ENCODE measurements at places on chromosomes 7 and 10.

GRCh38 chr10:131751827-131752775 is 148.7 kb upstream of the PPP2R2D start:
- DNase-seq, result no peak

DNA sequence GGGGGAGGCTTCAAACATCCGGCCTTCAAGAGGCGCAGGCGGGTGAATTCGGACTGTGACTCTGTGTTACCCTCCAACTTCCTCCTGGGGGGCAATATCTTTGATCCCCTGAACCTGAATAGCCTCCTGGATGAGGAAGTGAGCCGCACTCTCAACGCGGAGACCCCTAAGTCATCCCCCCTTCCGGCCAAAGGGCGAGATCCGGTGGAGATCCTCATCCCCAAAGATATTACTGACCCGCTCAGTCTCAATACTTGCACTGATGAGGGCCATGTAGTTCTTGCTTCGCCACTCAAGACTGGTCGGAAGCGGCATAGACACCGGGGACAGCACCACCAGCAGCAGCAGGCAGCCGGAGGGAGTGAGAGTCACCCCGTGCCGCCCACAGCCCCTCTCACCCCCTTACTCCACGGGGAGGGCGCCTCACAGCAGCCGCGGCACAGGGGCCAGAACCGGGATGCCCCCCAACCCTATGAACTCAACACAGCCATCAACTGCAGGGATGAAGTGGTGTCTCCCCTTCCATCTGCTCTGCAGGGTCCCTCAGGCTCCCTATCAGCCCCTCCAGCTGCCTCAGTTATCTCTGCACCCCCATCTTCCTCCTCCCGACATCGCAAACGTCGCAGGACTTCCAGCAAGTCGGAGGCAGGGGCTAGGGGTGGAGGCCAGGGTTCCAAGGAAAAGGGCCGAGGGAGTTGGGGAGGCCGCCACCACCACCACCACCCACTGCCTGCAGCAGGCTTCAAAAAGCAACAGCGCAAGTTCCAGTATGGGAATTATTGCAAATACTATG is 1.1 kb downstream of the MEPCE start:
- no peak for DNase-seq

DNA sequence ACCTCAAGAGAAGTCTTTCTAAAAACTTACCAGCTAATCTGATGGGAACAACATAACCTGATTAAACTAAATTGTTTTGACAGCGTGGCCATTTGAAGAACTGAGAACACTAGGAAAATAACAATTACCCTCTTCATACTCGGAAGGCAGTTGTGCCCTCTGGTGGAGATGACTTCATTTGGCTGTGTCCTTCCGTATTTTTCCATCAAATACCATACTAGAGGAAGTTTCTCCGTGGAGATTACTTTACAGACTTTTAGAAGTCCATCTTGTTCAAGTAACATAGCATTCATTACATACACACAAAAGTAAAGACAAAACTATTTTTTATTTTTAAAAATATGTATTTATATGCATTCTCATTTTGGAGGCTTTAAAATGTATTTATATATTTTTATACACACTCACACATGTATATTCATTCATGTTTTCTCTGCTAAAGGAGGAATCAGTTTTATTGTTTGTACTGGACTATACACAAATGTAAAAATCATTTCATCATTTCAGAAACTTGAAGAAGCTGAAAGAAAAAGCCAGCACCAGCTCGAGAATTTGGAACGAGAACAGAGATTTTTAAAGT is 25.2 kb downstream of the SMNDC1 start:
- peak; percentile 51 for DNase-seq

GRCh38 chr7:63931057-63931600 is 67.5 kb upstream of the ZNF722 start:
- DNase-seq, result no peak

DNA sequence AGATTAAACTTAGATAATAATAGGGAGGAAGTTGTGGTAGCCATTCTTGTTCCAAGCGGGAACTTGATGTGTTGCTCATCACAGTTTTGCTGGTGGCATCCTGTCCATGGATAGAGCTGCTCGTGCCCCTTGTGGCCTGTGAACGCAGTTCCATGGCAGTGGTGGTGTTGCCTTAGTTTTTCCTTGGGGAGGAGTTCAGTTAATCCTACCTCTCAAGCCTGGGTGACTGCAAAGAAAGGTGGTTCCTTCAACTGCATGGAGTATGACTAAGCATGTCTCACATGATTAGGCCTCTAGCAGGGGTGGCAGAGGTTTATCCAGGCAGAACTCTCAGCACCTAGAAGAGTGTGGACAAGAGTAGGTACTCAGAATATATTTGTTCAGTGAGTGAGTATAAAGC is 99.7 kb downstream of the MAPK8 start:
- no peak for DNase-seq

- no peak for DNase-seq
These were observed 38.6 kb upstream of the SH2D4B start for GRCh38 chr10:80498833-80499741.

DNA sequence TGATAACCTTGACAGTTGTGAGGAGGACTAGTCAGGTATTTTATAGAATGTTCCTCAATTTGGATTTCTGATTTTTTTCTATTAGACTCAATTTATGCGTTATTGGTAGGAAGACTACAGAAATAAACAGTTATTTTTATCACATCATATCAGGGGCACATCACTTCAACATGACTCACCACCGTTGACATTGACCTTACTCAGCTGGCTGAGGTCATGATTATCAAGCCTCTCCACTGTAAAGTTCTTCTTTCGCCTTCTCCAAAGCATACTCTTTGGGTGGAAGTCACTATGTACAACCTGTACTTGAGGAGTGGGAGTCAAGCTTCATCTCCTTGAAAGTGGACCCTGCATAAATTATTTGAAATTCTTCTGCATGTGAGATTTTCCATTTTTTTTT is 194.3 kb upstream of the IGFBP3 start:
- no peak for DNase-seq

DNA sequence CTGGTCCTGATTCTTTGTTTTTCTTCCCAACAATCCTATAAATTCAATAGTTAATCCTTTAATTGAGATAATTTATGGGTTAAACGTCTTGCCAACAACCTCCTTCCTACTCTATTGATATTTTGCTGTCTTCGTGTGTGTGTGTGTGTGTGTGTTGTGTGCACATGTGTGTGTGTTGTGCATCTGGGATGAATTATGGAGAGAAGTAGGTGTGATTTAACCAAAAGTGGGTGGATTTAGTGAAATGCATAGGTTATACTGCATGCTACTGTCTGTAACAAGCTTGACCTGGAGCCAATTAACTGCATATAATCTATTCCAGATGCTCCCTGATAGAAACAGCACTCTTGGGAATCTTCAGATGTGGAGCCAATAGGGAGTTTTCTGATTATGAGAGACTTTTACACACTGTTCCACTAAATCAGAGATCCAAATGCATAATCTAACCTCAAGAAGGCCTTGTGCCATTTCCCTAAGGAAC is 61.2 kb downstream of the SEMA3D start:
- no peak for DNase-seq

GRCh38 chr10:6045878-6046772 is 16.0 kb downstream of the IL2RA start:
- DNase-seq, result no peak

- DNase-seq, result no peak
These were observed 127.9 kb downstream of the PPP1R9A start for GRCh38 chr7:95035295-95035694.

DNA sequence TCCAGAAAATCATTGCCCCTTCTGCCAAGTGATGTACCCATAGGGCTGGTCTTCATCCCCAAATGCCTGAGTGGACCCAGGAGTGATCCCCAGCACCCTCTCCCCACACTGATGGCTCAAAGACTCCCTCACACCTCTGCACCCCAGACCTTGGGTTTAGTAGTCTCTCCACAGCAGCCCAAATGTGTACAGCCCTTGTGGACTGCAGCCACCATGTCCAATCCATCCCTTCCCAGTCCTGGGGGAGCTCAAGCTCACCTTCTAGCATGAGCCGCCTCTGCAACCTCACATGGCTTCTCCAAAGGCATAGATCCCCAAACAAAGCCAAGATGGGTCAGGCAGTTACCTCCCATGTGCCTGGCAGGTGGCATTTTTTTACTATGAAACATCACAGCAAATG is 50.1 kb downstream of the PRLHR start:
- DNase-seq, result no peak

DNA sequence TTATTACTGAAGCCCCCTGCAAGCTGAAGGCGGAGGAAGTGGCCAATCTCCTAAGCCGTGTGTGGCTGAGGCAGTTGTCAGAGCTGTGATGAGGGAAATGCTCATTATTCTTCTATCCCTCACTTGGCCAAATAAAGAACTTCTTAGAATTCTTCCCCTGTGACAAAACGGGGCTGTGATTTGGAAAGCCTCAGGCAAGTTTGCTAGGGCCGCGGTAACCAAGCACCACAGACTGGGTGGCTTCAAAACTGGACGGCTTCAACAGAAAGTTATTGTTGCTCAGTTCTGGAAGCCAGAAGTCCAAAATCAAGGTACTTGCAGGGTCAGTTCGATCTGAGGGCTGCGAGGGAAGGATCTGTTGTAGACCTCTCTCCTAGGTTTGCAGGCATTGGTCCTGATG is 72.3 kb upstream of the STEAP1B start:
- no peak for DNase-seq
